ENCODE measurements at places on chromosomes 5 and 9. TPM values are rescaled to one million over a fixed set of nuclear protein-coding genes. Genes with fewer than 3 reads are reported as not detected.

Gene F12
- total RNA-seq: 5.2 TPM

Gene DMGDH
- total RNA-seq: 4.2 TPM

- no peak for DNase-seq
These were observed 42.9 kb downstream of the TMEFF1 start for GRCh38 chr9:100515578-100516494.

- DNase-seq: no peak
These were observed 308.8 kb upstream of the ADAMTS16 start for GRCh38 chr5:4831325-4831724.

- no peak for DNase-seq
These were observed 1.1 kb downstream of the GNPDA1 start for GRCh38 chr5:142011572-142012185.

DNA sequence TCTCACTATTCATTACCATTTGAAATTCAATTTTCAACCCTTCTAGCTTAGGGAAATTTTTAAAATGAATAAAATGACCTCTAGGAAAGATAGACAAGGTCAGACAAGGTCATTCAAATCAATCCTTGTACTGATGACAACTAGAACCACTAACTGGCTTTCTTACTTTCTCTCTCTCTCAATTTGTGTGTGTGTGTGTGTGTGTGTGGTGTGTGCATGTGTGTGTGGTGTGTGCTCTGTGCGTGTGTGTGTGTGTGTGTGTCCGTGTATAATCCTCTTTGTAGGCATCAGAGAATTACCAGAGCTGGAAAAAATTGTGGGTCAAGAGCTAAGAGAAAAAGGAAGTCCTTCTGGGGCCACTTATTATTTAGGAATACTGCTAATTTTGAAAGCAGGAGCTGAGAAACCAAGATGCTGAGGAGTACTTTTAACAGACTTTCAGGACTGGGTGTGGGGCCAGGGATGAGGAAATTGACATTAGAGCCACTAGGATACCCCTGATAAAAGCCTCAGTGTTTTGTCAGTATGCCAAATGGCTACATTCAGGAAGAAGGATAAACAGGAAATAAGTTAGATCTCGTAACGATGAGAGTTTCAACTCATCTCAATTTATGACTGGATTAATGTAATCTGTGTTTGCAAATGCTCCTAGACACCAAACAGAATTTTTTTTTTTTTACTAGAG is 723.3 kb downstream of the CETN3 start:
- DNase-seq: no peak

All from vagina (tissue), 2 donors.